Stimulated activated CD4-positive, alpha-beta T cell treated with anti-CD3 and anti-CD28 coated beads, Interleukin-1b, Interleukin-23, amount 100 ng/mL, for 4 hours (primary cell): ENCODE measurements at places on chromosomes 3 and 15.

GRCh38 chr3:124774327-124774718 is 44.1 kb downstream of the UMPS start:
- DNase-seq: no peak

- no peak for DNase-seq
These were observed 31.3 kb upstream of the ATP10A start for GRCh38 chr15:25894371-25894902.

GRCh38 chr3:98185180-98185579 is 18.7 kb downstream of the OR5H15 start:
- DNase-seq: no peak

GRCh38 chr3:75237477-75237876 is 426.7 kb upstream of the FRG2C start:
- no peak for DNase-seq

DNA sequence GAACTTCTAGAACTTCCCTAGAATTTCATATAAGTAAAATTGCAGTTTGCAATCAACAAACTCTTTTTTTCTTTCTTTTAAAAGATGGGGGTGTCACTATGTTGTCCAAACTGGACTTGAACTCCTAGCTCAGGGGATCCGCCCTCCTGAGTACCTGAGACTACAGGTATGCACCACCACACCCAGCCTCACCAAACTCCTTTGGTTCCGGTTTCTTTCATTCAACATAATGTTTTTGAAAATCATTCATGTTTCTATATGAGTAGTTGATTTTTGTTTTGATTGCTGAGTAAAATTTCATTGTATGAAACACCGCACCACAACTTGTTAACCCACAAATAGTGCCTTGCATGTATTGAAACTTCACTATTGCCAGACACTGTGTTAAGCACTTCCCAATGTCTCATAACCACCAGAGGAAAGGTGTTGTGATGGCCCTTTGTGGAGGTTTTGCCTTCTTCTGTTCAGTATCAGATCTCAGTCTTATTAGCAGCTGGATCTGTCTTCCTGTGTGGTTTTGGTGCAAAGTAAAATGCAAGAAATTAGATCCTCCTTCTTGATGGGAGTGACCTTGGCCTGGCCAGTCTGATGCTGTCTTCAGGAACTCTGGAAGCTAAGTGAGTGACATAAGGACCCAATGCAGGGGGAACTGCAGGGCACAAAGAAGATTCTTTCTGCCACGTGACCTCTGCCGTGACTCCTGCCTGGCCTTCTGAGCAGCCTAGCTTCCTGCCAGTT is 78.8 kb upstream of the UBE2E1 start:
- DNase-seq: no peak

DNA sequence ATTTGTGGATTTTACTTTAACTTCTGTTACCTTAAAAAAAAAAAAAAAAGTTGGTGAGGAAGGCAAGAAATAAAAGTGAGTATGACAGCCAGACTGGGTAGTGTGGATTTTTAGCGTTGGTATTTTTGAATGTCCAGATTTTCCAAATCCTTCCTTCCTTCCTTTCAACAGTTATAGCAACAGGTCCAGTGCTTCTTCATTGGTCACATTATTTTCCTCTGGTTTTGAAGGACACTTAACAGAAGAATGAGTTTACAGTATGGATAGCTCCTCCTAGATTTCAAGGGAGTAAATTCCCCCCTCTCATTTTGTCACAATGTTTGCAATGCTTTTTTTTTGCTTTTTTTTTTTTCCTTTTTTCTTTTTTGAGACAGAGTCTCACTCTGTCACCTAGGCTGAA is 6.4 kb downstream of the MAPKBP1 start:
- no peak for DNase-seq

GRCh38 chr3:133983576-133984560 is 45.9 kb downstream of the SLCO2A1 start:
- no peak for DNase-seq
